AG04450 (cell line): ENCODE measurements at places on chromosomes 7 and 10.

GRCh38 chr7:107208024-107208521 is 39.3 kb downstream of the HBP1 start:
- DNase-seq = no peak

DNA sequence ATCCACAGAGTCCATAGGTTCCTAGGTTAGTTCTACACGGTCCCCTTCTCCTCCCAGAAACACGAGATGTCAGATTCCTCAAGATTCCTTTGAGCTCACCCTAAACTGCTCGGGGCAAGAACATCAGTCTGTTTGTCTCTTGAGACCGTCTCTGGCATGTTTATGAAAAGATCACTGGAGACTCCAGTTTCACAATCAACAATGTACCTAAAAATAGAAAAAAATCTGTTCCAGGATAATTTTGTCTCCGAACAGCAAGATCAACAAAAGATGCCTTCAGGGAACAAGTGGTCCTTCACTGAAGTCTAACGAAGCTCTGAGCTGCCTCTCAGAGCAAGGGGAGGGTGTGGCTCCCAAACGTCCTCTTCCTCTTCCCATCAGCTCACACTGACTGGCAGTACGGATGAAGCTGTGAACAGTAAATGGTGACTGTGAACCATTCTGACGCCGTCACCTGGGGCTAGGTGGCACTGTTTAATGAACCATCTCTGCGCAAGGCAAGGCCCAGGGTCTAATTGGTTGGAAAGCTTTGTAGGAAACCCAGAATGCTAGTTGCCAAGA is 156.2 kb upstream of the LYZL1 start:
- no peak for DNase-seq

DNA sequence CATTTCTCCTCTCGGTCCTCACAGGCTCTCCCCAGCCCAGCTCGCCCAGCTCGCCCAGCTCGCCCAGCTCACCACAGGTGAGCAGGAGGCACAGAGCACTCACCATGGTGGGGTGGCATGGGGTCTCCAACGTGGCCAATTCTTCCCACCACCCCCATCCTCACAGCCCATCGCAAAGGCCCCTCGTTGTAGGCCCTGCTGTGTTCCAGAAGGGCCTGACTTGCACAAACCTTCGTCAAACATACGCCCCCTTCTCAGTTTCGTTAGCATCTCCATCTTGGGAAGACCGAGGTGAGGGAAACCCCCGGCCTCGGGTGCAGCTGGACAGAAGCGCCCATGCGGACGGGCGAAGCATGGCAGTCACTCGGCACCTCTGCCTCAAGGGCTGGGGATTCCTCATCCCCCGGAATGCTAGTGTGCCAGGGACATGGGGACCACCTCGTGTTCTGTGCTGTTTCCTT is 304.6 kb downstream of the TNS3 start:
- DNase-seq = no peak

DNA sequence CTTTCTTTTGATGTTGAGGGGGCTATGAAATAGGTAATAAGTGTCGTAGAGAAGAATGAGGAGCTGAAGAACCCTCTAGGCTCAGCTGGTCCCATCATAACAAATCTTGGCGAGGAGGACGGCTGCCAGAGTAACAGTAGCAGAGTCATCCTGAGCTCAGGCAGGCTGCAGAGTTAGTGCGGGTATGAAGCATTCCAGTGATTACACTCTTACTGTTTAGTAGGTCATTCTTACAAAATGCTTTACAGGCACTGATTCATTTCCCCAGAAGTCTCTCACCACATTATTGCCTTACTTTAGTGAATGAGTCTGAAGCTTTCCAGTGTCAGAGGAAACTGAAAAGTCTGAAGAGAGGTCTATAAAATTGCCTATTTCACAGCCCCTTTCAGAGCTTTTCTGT is 43.9 kb upstream of the GPR158 start:
- no peak for DNase-seq

GRCh38 chr10:72215611-72216549 is at the start of the genes ANAPC16 and ASCC1:
ANAPC16 (plus strand) TSS chr10:72216012; CDS start chr10:72223915, 7,903 bp downstream.
ASCC1 (minus strand) TSS chr10:72216276; CDS start chr10:72213298, 2,978 bp downstream.
- DNase-seq = peak; percentile 80

DNA sequence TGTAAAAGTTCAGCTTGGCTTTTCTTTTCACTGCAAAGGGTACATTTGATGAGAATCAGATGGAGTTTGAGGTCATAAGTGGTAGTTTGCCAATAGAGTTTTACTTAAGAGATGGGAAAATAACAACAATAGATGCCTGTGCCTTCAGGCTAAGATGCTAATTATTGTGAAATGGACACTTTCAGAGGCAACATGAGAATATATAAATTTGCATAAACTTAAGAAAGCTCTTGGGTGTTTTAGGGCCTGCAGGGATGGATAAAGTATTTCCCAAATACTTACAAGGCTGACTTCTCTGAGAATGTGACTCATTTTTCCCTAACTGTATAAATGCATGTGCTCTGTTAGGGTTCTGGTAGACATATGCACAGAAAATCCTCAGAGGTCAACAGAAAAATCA is 200.3 kb upstream of the SVIL start:
- no peak for DNase-seq

- DNase-seq = no peak
These were observed 219.9 kb upstream of the KMT2E start for GRCh38 chr7:104794154-104794553.

DNA sequence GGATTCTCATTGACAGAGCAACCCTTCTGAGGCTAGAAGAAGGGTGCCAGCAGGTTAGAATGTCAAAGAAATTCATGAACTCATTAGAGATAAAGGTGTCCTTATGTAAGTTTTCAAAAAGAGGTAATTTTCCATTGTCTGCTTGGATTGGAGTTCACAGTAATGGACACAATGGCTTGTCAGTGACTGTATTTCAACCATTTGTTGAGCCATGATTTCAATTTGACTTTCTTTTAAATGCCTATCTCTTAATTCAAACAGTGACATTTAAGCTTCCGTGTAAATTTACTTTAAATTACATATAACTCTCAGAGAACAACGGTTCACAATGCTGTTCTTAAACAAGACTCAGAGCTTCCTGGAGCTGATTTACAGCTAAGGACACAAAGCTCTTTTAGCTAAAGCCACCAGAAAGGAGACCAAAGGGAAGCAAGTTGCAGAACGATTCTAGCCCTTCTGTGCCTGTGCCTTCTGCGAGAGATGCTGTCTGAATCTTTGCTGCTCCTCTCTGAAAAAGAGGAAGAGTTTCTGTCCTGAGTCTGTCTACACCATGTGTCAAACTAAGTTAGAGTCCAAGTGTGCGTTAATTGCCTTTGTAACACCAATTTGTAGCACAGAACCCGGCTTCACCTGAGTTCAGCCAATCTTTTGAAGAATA is 42.2 kb upstream of the PFKP start:
- DNase-seq = no peak

DNA sequence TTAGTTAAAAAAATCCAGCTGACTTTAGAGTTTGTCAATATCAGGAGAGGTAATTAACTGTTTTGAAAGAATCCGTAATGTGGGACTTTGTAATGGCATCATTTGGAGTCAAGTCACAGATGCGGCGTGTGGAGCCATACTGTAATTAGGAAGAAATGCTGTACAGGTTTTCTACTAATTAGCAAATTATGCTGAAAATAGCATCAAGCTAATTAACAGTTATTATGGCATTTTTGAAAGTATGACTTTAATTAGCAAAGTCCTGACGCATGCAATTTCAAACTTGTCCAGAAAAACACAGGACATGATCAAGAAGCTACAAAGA is 68.3 kb downstream of the EBF3 start:
- DNase-seq = no peak

- no peak for DNase-seq
These were observed 612 bp downstream of the SNX8 start for GRCh38 chr7:2313450-2314208.

- DNase-seq = no peak
These were observed 199.0 kb downstream of the EMX2 start for GRCh38 chr10:117741524-117741923.

DNA sequence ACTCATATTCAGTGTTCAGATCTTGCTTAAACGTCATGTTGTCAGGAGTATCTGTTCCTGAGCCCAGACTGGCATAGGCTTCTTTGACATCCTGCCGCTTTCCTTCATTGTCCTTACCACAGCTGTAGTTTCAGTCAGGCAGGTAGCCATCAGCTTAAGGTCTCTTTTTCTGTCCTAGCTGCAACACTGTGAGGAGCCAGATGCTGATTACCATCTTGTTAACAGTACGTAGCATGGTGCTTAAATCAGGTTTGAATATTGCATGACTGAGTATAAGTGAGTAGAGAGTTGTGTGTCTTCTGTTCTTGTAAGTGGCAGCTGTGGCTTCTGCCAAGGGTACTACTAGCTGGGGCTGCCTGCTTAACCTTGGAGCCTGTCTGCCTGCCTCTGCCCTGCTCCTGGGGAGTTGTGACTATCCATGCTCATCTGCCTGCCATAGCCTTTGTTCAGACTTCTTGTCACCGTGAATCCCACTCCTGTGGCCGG is 92.6 kb downstream of the MAPK8 start:
- DNase-seq = no peak

DNA sequence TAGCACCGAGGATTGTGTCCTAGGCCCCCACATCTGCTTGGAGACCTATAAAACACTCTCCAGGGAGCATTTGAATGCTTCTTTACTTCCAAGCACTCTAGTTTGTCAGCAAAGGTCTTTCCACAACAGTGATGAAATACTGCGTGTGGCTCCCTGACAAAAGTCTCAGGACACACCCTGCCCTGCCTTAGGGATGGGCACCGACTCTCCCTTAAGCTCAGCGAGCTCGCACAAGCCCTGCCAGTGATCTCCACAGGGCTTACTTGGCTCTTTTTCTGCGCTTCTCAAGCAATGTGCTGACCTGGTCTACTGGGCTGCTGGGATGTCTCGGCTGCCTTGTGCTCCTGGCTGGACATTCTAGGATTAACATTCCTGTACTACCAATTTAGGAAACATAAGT is 84.3 kb upstream of the MPP7 start:
- no peak for DNase-seq

DNA sequence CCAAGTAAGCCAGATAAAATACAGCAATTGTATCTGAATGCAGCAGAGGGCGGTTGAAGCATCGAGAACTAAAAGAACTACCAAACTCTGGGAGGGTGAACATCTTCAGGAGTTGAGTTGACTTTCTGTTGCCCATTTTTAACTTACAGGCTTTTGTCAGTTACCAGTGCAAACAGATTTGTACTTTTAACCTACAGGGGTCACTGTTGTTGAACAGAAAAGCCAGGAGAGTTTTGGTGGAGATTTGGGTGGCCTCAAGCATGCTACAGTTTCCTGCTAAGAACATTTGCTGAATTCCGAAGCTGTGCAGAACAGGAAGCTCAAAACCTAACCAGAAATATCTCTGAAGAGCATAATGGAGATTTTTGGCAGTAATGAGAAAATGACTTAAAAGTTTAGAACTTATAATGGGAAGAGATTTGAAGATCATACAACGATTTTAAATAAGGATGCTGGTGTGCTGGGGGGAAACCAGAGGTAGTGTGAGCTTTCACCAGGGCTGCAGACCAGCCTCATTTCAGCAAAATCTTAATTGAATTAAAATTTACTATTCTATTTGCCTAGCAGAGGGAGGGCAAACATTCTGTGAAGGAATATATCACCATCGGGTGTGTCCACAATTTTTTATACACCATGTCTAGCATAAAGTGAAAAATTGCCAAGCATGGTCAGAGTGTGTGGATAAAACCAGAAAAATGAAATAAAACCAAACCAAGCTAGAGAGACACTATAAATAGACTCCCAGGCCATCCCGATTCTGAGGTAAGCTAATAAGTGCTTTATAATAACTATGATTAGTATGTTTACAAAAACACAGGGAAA is 208.6 kb upstream of the CCDC6 start:
- peak; percentile 43 for DNase-seq

DNA sequence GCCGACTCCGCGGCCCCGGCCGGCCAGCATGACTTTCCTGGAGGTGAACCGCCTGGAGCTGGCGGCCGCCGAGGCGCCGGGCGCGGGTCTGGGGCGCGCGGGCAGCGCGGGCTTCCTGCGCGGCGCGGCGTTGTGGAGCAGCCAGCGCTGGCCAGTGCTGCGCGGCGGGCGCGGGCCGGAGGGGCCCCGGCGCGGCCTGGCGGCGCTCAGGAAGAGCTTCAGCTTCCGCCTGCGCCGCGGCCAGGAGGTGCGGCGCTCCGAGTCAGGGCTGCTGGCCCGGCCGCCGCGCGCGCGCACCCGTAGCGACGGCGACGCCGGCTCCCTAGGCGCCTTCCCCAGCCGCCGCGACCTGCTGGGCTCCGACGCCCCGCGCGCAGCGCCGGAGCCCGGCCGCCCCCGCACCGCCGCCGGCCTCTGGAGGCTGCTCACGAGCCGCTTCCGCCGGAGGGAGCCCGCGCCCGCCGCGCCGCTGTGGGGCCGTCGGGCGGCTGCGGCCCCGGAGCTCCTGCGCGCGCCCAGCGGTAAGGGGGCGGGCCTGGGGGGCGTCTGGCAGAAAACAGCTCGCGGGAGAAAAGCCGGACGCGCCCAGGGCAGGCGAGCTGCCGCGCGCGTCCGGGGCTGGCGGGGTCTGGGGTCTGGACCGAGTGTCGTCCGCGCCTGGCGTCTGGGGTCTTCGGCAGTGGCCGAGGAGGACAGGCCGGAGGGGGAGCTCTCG is 29.0 kb downstream of the AGAP3 start:
- DNase-seq = no peak

DNA sequence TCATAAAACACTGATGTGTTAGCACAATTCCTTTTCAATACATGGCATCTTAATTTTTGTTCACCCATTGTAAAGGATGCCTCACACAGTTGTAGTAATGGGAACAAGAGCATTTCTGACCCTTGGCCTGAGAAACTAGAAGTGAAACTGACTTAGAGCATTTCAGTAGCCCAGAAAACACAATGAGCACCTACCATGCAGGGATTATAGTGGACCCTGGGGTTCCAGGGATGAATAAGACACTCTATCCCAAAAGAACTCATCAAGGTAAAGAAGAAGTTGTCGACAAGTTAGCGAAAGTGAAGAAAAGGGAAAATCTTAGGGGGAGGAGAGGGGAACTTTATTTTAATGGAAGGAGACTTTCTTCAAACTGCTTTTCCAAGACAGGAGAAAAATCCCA is 125.6 kb downstream of the NT5C2 start:
- no peak for DNase-seq

DNA sequence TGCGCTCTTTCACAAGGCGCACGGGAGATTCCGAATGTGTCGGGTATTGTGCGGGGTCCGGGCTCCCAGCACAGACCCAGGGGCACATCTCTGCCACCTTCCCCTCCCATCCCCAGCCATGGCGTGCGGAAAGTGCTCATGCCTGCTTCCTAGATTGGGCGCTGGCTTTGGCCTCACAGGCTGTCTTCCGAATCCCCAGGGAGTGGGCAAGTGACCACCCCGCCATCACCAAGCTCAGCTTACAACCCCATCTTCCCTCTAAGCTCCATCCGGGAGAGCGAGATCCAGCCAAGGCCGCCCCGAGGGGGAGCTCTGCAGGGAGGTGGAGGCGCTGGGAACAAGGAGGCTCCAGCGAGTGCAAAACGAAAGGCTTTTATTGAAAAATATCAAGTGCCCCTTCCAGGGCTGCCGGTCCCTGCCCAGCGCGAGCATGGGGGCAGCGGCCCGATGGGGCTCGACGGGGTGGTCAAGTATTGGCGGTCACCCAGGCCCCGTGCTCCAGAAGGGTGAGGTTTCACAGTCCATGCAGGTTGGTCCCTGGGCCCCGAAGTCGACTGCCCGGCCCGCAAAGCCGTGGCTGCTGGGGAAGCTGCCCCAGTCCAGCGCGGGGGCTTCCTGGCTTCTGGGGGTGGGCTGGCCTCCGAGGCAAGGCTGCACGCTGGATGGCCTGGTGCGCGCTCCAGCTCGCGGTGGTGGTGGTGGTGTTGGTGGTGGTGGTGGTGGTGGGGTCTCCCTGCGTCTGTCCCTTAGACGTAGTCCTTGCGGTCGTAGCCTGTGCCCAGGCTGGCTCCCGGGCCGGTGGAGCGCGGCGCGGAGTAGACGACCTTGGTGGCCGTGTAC is 1.2 kb downstream of the CLDN3 start:
- DNase-seq = no peak

- no peak for DNase-seq
These were observed 1043.2 kb upstream of the C7orf33 start for GRCh38 chr7:147547252-147547897.
